Ovary (tissue), 10 donors: ENCODE measurements at places on chromosomes 7 and 10. TPM values are rescaled to one million over a fixed set of nuclear protein-coding genes. Genes with fewer than 3 reads are reported as not detected.

- no peaks in the 10 kb centered on the region for H3K36me3 ChIP-seq
- no peaks in the 10 kb centered on the region for H3K27me3 ChIP-seq
- peak; percentile 4 for DNase-seq
- no peak overlapping the region for H3K27ac ChIP-seq
Measured at GRCh38 chr10:42980553-42981357, 96.1 kb upstream of the RET start.

- no peaks in the 10 kb centered on the region for H3K36me3 ChIP-seq
- H3K4me3 ChIP-seq: no peak overlapping the region
- no peaks in the 10 kb centered on the region for H3K27me3 ChIP-seq
- no peak overlapping the region for H3K27ac ChIP-seq
Measured at GRCh38 chr7:50147951-50148808, 55.1 kb upstream of the ZPBP start.

DNA sequence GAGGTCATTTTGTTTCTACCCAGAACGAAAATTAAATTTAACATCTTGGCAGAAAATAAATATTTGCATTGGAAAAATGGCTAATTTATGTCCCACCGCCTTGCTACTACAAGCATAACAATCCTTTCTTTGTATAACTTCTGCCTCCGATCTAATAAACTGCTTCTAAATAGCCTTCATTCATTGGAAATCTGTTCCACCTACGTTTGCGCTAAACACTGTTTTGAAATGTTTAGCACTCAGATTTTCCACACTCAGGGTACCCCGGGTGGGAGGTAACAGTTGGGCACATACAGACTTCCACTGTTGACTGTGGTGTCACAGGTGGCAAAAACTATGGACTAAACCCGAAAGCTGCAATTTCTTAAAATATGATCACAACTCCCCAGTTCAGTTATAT, 96.4 kb downstream of the FGFR2 start:
- no peak overlapping the region for H3K4me3 ChIP-seq
- no peaks in the 10 kb centered on the region for H3K27me3 ChIP-seq
- peaks cover 1% of the 10 kb centered on the region for H3K4me1 ChIP-seq
- DNase-seq: no peak
- H3K27ac ChIP-seq: no peak overlapping the region
- H3K36me3 ChIP-seq: no peaks in the 10 kb centered on the region

The C10orf143 gene
- total RNA-seq: 10.3 TPM

DNA sequence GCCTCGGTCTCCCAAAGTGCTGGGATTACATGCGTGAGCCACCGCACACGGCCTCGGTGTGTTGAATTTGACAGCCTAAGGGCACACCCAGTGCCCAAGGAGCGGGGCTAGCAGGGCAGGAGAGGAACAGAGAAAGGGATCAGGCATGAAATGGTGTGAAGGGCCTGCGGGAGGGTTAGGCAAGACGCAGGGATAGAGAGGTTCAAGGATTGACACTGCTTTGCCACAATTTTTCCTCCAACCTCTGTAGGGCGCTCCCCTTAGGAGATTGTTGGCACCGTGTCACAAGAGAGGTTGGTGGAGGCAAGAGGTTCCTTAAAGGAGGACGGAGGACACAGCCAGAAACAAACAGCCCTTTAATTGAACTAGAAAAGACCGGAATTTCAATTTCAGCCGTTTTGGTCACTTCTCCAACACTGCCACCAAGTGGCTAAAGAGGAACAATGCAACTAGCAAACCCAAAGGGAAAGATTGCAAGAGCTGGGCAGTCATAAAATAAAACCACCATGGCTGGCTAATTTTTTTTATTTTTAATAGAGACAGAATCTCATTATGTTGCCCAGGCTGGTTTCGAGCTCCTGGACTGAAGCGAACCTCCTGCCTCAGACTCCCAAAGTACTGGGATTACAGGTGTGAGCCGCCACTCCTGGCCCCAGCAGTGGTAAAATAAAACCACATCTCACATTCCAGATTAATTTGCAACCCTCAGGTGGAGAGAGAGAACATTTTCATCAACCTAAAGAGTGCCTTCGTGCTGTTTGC, 6.9 kb upstream of the CREB3L2 start:
- H3K27me3 ChIP-seq: no peaks in the 10 kb centered on the region
- DNase-seq: no peak
- H3K4me3 ChIP-seq: no peak overlapping the region
- H3K36me3 ChIP-seq: no peaks in the 10 kb centered on the region

- no peaks in the 10 kb centered on the region for H3K27me3 ChIP-seq
- H3K4me3 ChIP-seq: no peak overlapping the region
- no peaks in the 10 kb centered on the region for H3K4me1 ChIP-seq
Measured at GRCh38 chr7:54823776-54824175, 64.8 kb upstream of the SEC61G start.

The ECHDC3 gene
- 21.1 TPM for total RNA-seq

DNA sequence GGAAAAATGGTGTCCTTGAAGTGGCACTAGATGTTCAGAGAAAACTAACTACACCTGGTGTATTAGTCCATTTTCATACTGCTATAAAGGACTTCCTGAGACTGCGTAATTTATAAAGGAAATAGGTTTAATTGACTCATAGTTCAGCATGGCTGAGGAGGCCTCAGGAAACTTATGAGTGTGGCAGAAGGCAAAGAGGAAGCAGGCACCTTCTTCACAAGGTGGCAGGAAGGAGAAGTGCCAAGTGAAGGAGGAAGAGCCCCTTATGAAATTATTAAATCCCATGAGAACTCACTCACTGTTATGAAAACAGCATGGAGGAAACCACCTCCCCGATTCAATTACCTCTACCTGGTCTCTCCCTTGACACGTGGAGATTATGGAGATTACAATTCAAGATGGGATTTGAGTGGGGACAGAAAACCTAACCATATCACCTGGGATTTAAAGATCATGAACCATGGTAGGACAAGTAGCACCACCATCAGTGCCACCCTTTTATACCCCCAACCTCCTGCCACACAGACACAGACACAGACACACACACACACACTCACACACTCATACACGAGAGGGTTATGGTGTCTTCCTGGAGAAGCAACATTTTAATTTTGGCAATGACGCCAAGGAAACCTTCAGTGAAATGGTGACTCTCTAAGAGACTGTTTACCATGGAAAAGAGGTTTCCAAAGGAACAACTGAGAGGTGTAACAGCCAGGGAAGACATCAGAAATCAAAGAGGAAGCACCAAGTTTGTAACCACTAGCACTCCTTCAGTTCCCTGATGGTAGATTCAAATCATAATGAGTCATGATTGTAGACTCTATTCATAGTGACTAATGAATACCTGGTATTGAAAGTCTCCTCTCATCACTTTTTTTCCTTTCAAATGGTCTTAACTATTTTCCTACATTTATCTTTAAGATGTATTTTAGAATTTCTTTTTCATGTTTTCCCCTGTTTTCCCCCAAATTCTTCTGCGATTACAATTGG, 41.8 kb upstream of the WNT16 start:
- no peak for DNase-seq
- H3K27ac ChIP-seq: no peak overlapping the region
- no peaks in the 10 kb centered on the region for H3K27me3 ChIP-seq
- H3K4me1 ChIP-seq: no peaks in the 10 kb centered on the region
- no peaks in the 10 kb centered on the region for H3K36me3 ChIP-seq
